ENCODE measurements at places on chromosomes 6 and 20.

GRCh38 chr6:142714951-142715785 is 229.8 kb downstream of the HIVEP2 start:
- DNase-seq, result no peak

- DNase-seq, result no peak
These were observed 135.6 kb upstream of the UST start for GRCh38 chr6:148611213-148611612.

DNA sequence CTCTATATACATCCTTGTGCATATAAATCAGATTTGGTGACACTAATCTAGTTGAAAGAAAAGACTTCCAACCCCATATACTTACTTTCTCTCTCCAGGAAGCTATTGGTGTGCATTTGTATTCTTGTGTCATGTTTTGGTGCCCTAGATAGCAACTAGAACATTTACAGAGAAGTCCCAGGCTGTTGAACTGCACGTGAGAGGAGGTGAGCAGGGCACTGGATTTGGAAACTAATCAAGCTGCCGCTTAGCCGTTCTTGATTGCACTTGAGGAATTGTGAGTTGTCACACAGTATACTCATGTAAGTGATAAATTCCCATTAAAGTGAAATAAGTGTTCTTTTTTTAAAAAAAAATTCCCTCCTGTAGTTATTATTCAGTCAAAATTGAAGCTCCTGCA is 7.6 kb downstream of the WRNIP1 start:
- no peak for DNase-seq

DNA sequence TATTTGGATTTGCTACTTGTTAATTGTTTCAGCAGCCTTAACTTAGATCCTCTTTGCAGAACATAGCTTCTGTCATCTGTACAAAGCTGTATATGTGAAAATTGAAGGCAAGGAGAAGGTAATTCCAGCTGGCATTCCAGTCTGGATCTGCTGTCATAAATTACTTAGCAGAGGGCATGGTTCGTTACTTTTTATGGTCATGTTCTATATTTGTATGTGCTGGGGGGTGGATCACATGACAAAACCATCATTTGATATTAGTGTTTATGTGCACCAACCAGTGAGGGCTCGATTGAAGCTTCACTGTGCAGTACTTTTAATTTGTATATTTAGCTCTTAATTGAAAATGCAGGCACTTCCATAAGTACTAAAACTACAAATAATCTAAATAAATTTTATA is 80.2 kb downstream of the CAP2 start:
- no peak for DNase-seq

DNA sequence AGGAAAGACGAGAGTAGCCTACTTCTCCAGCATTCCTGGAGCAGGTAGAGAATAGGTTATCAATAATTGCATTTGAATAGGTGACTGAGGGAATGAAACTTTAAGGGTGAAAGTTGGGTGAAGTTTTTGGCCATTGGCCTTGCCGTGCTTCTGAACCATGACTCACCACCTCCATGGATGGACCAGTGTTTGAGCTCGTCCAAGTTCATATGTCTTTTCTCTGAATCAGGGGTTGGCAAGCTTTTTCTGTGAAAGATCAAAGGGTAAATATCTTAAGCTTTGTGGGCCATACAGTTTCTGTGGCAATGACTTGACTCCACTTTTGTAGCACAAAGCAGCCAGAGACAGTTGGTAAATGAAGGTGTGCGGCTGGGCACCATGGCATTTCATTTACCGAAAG is 31.8 kb downstream of the SNRNP48 start:
- DNase-seq, result no peak

DNA sequence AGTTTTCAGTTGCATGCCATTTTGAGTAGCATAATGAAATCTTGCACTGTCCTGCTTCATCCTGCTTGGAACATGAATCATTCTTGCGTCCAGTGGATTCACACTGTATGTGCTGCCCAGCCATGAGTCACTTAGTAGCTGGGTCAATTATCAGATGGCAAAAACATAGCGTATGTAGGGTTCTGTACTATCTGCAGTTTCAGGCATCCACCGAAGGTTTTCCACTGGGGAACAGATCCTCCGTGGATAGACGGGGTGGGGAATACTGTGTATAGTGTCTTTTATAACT is 61.4 kb downstream of the IL22RA2 start:
- DNase-seq, result no peak

Measured in T-helper 2 cell (primary cell).